ENCODE measurements at places on chromosomes 4 and X.

- no peak for DNase-seq
Measured at GRCh38 chr4:38909015-38909414, 41.4 kb downstream of the FAM114A1 start.

DNA sequence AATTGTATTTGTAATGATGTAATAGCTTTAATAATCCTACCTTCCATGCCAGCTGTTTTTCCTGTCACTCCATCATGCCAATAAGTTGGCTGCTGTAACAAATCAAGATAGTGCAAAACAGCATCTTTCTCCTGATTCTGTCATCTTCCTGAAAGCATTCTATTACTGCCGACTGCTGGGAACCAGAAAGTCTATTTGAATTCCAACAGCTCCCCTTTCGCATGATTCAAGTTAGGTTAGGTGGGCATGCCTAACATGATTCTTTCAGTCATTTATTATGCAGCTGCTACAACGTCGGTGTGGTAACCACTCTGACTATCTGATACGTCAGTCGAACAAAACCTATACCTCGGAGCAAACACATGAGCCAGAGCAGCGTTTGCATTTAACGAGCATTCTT lies 127.9 kb upstream of the DMD start:
- peak; percentile 30 for DNase-seq

GRCh38 chr4:112167794-112168193 lies 22.5 kb downstream of the FAM241A start:
- no peak for DNase-seq

GRCh38 chr4:182250446-182250845 lies 7.2 kb downstream of the TENM3 start:
- no peak for DNase-seq

- no peak for DNase-seq
Measured at GRCh38 chr4:94743838-94744237, 13.9 kb upstream of the BMPR1B start.

Data from NCI-H510A (cell line).